ENCODE measurements at places on chromosomes 5 and 9.
A peak's percentile ranks its signal among the peaks of the same experiment; 100 is the strongest.

GRCh38 chr5:136137497-136138220 lies 5.0 kb downstream of the SMAD5 start:
- peak; percentile 44 for DNase-seq

DNA sequence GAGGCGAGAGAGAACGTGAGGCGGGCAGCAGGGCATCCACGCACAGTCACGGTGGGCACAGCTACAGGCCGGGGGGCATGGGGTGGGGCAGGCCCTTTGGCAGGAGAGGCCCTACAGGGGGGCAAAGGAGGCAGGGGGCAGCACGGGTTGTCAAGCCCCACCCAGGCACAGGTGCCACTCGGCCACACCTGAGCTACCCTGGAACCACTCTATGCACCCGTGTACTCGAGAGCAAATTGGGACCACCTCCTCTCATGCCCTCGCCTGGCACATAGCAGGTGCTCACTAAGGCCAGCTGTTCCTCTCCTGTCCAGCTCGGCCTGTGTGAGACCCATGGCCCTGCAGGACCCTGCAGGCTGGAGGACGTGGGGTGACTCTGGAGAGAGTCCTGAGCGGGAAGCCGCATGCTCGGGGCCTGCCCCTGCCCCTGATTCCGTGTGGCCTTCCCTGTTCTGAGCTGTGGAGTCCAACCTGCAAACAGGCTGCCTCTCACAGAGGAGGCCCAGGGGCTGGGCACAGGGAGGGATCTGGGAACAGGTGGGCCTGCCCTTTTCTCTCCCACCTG lies 31.4 kb upstream of the SARDH start:
- no peak for DNase-seq

GRCh38 chr5:90548069-90548593 lies 10.5 kb upstream of the ADGRV1 start:
- peak; percentile 75 for DNase-seq

DNA sequence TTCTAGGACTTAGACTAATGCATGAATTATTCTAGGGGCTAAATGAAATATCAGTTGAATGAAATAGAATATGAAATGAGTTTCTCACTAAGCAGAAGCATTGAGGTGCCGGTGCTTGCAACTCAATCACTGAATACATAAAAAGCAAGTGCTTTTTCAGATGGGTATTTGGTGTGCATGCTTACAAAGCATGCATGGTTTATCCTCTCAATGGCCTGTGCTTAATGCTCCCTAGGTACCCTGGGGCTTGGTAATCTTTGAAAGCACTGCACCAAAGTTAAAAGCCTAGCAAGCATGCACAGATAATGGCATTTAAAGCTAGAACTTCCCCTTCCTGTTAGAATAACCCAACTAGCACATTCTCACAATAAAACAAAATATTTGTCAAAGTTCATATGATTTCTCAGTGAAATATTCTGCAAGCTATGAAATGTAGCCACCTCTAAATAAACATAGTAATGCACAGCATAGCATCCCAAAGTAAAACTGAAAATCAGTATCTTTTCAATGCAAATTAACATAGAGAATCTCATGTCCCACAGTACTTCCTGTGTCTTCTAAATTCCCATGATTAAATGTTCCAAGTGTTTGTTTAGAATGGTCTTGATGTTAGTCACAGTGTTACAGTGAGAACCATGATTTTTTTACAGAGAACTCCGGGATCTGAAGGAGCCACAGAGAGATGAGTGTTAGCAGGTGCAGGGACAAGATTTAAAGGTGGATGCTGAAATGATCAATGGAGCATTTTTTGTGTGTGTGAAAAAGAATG lies 143.4 kb upstream of the CDH6 start:
- DNase-seq = peak; percentile 54

- peak; percentile 90 for DNase-seq
Observed at GRCh38 chr5:169945831-169946261, 34.4 kb downstream of the INSYN2B start.

DNA sequence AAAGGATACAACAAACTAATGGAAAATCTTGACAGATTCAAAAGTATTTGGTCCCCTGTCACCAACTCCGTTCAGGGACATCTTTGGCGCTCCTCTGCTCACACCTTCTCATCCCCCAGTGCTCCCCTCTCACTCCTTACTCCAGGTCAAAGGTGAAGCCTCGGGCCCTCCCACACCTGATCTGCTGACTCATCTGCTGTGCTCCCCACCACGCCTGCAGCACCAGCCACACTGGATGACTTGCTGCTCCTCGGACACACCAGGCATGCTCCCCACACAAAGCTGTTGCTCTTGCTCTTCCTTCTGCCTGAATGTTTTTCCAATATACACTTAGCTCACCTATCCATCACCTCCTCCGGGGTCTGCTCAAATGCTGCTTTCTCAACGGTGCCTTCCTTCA lies 123.4 kb downstream of the ESM1 start:
- no peak for DNase-seq

DNA sequence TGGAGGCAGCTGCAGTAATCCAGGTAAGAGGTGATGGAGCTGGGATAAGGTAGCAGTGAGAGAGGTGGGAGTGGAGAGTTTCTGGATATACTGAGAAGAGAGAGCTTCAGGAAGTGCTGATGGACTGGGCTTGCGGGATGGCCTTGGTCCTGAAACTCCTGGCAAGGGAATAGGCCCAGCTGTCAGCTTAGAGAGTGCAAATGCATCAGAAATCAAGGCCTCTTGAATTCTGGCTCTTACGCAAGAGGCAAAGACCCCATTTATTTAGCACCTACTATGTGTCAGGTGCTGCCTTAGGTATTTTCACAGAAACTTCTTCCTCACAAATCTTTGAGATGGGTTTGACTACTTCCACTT lies 227.2 kb upstream of the MAP3K1 start:
- no peak for DNase-seq

DNA sequence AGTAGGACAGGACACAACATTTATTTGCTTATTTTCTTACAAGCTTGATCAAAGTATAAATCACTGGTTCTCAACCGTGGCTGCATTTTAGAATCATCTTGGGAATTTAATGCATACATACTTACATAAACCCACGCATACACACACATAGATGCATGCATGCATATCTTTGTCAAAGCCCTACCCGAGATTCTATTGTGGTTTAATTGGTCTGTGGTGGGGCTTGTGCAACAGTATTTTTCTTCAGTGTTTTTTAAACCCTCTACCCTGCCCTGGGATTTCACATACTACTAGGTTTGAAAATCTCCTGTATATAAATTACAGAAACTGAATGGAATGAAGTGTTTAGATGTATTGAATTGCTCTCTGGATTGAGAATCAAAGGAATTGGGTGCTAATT lies 1166.2 kb downstream of the MAT2B start:
- no peak for DNase-seq

DNA sequence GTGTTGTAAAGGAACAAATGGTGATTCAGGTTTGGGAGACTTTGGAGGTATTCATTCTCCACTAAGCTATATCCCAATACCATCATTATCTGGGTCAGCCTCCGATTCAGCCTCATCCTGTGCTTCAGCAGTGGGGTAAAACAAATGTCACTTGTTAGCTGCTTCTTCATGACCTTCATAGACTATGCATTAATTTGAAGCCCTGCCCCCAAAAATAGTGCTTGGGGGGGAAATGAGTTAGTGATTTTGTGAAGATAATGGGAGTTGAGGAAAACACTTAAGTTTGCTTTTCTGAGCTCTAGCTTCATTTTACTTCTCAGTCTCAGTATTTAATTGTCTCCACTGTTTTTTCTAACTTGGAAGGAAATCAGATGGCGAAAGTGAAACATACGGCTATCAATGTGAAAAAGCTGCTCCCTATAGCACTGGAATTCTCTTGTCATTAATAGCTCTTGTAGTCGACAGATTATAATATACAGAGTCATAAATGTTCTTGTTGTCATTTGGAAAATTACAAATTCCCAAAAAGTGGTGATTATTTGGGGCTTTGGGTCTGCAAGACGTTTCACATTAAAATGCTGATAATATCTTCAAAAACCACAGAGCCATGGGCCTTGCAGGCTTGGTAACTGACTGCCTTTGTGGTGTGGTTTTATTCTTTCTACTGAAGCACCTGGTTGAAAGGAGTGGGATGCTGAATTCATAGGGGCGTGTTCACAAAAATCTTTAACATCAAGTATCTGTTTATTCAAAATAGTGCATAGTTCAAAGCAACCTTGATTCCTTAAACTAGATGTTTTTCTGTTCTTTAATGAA lies 40.0 kb downstream of the PIK3R1 start:
- no peak for DNase-seq

- DNase-seq = peak; percentile 52
Observed at GRCh38 chr5:10420932-10421331, 20.7 kb upstream of the ROPN1L start.

- DNase-seq = peak; percentile 17
Observed at GRCh38 chr5:141686648-141687416, 4.8 kb upstream of the ARAP3 start.

- DNase-seq = no peak
Observed at GRCh38 chr5:10264604-10265003, 14.5 kb downstream of the CCT5 start.

GRCh38 chr9:2741441-2742158 lies 24.3 kb downstream of the KCNV2 start:
- DNase-seq = no peak

- DNase-seq = peak; percentile 28
Observed at GRCh38 chr5:74798977-74799911, 32.2 kb downstream of the NSA2 start.

GRCh38 chr5:58929726-58930125 lies 346.9 kb downstream of the RAB3C start:
- peak; percentile 54 for DNase-seq

- DNase-seq = no peak
Observed at GRCh38 chr9:6590334-6590733, 55.2 kb downstream of the GLDC start.

GRCh38 chr5:125926172-125926571 lies 497.0 kb upstream of the GRAMD2B start:
- no peak for DNase-seq

- DNase-seq = no peak
Observed at GRCh38 chr5:948472-949274, 56.0 kb downstream of the TRIP13 start.

- DNase-seq = peak; percentile 91
Observed at GRCh38 chr5:42944989-42945388, 95.1 kb downstream of the ANXA2R start.

- no peak for DNase-seq
Observed at GRCh38 chr9:104914466-104914865, 13.5 kb downstream of the ABCA1 start.

DNA sequence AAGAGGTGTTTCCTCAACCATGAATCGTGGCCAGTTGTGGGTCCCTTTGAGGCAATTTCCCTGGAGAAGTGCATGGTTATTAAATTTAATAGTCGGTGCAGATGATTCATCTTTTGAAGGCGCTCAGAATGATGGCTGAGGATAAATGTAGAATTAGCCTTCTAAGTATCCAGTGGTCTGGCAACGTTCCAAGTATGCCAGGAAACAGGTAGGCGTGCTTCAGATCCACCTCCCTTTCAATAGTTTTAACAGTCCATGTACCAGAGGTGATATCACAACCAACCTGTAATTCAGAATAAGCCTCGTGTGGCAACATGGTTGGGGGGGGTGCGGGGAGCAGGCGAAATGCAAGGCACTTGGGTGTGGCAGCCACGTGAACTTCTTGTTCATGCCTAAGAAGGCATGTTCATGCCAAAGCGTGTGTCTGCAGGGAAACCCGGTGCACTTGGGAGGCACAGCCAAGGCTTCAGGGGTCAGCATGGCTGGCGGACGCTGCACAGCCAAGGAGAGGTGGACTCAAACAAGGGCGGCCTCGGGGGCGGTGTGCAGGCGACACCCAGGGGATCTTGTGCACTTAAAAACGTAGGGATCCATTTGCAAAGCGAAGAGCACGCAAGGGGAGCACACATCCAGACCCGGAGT lies 5.2 kb upstream of the NKD2 start:
- no peak for DNase-seq

DNA sequence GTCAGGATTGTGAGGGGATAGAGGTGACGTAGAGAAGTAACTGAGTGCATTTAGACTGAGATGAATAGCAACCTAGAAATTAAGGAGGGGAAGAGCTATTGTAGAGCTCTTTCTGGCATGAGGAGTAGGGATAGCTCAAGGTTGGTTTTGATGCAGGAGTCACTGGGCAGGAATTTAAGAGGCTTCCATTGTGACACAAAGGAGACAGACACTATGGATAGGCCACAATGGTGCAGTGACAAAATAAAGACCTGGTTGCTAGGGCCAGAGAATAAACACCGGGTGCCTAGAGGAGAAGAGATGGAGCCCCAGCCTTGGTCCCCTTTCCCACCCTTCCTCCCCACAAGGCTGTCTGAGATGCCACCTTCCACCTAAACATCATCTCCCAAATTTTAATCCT lies at the start of gene SPZ1:
TSS of gene SPZ1 (plus strand) at position 301 of the 400 bp plus-strand sequence. CDS start 214 bp downstream, outside the sequence.
- DNase-seq = no peak

- peak; percentile 73 for DNase-seq
Observed at GRCh38 chr5:110356677-110357076, 369.8 kb downstream of the TMEM232 start.

- DNase-seq = peak; percentile 98
Observed at GRCh38 chr5:78527054-78527859, 121.3 kb downstream of the LHFPL2 start.

- DNase-seq = no peak
Observed at GRCh38 chr5:165620394-165620793, 2115.0 kb downstream of the MAT2B start.

- DNase-seq = no peak
Observed at GRCh38 chr5:149438711-149439132, 59.6 kb upstream of the IL17B start.

- no peak for DNase-seq
Observed at GRCh38 chr5:151498395-151499155, 51.2 kb downstream of the SLC36A1 start.

- peak; percentile 74 for DNase-seq
Observed at GRCh38 chr5:137320056-137321045, 178.8 kb downstream of the SPOCK1 start.

GRCh38 chr9:121288673-121289025 lies 20.7 kb downstream of the GSN start:
- no peak for DNase-seq

DNA sequence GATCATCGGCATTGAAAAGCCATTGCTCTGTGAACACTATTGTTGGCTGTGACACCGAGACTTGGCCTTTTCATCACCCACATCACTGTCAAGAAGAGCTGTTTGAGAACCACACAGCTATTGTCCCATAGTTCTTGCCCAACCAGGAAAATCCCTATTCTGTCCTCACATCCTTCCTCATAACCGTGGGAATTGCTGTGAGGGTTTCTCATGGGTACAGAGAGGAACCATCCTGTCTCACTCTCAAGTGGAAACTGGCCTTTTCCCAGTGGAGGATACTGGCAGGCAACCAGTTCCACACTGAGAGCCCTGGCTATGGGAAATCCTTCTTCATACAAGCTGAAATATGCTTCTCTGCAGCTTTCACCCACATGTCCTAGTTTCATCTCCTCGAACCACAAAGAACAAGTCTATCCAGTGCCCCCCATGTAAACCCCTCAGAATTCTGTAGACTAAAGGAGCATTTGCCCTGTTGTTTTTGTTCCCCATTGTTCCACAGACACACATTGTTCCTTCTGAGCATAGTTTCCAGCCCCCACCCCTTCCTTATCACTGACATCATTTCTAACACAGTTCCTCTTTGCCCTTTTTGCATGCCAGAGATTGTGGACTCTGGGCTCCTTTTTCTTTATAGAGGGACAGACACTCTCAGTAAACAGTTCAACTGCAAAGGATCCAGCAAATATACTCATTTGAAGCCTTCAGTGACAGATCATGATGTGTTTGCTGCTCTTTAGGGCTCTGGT lies 57.8 kb upstream of the C5orf46 start:
- DNase-seq = no peak

- no peak for DNase-seq
Observed at GRCh38 chr9:4055032-4055431, 244.8 kb downstream of the GLIS3 start.

Data from fibroblast of skin of back (primary cell).